A673 (cell line): ENCODE measurements at places on chromosomes 2 and 18. TPM values are rescaled to one million over a fixed set of nuclear protein-coding genes. Genes with fewer than 3 reads are reported as not detected.

DNA sequence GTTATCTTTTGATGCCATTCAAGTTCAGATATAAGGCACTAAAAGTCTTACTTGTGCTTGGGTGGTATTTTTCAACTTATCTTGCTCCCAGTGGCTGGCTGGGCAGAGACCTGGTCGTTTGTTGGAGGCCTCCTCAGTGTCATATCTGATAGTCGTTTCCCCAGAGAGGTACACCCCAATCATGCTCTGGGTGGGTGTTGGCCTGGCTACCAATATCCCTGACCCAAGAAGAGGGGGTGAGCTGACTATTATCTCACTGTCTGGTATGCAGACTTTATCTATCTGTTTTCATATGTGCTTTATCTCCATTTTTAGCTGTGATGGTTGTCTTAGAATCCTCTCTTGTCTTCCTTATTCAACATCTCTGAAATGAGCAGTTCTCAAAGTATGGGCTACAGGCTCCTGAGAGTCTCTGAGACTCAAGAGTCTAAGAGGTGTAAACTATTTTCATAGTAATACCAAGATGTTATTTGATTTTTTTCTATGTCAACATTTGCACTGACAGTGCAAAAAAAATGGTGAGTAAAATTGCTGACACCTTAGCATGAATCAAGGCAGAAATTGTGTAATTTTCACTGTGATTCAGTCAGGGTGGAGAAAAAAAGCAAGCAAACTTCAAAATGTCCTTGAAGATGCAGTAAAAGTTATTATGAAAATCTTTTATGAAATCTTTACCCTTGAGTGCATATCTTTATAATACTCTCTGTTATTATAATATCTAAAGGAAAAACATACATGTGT is 12.3 kb upstream of the PLEK start:
- DNase-seq, result no peak
- H3K27me3 ChIP-seq, result no peaks in the 10 kb centered on the region
- H3K27ac ChIP-seq, result no peak overlapping the region
- no peaks in the 10 kb centered on the region for H3K36me3 ChIP-seq

- no peak overlapping the region for H3K27ac ChIP-seq
- DNase-seq, result peak; percentile 76
- H3K4me1 ChIP-seq, result no peaks in the 10 kb centered on the region
Observed at GRCh38 chr18:66495844-66496243, 108.0 kb downstream of the CDH19 start.

- no peak overlapping the region for H3K4me3 ChIP-seq
- H3K4me1 ChIP-seq, result peaks cover 38% of the 10 kb centered on the region
- H3K27me3 ChIP-seq, result no peaks in the 10 kb centered on the region
- no peaks in the 10 kb centered on the region for H3K36me3 ChIP-seq
Observed at GRCh38 chr2:222100704-222101699, 197.8 kb downstream of the PAX3 start.

DNA sequence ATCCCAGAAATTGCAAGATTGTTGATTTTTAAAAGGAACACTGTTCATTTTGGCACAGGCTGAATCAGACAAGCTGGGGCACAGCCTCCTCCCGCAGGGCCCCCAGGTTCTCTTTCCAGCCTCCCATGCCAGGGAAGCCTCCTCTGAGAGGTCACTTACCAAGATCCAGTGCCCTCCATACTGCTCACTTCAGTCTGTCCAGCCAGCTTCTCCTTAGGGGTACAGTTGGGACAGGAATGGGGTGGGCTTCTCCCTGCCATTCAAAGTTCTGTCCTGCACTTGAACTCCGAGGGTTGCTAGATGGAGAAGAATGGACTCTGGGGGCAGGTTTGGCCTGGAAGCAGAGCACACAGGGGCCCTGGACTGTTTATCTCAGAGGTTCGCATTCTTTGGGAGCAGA is 7.5 kb upstream of the CYP26B1 start:
- H3K27me3 ChIP-seq, result no peaks in the 10 kb centered on the region
- H3K36me3 ChIP-seq, result no peaks in the 10 kb centered on the region
- no peak overlapping the region for H3K4me3 ChIP-seq
- DNase-seq, result no peak
- no peaks in the 10 kb centered on the region for H3K4me1 ChIP-seq

GRCh38 chr2:69465513-69466456 is 28.6 kb upstream of the NFU1 start:
- no peaks in the 10 kb centered on the region for H3K27me3 ChIP-seq
- no peak overlapping the region for H3K4me3 ChIP-seq
- no peak for DNase-seq
- no peaks in the 10 kb centered on the region for H3K4me1 ChIP-seq
- H3K27ac ChIP-seq, result no peak overlapping the region
- no peaks in the 10 kb centered on the region for H3K36me3 ChIP-seq

DNA sequence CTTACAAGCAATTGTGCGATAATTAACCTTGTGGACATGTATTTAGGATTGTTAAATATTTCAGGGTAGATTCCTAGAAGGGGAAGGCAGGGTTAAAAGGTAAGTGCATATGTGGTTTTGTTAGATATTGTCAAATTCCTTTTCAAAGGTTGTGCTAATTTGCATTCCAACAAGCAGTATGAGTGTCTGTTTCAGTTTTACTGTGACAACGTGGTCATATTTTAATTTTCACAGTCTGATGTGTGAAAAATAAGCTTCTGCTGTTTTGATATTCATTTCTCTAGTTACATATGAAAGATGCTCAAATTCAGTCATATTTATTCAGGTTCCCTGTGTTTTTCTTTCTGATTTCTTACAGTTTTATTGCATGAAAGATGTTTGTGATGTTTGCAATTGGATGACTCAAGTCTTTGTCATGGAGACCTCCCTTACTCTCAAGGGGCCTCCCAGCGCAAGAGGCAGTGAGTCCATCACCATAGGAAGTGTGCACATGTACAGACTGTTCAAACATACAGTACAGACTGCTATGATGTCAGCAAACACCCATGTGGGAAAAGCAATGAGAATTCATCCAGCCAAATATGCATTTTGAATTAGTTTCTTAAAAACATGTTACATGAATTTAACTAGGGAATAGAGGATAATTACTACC is 310.8 kb downstream of the GALR1 start:
- no peak overlapping the region for H3K4me3 ChIP-seq
- no peaks in the 10 kb centered on the region for H3K36me3 ChIP-seq
- H3K27ac ChIP-seq, result no peak overlapping the region
- no peaks in the 10 kb centered on the region for H3K4me1 ChIP-seq

- H3K27ac ChIP-seq, result no peak overlapping the region
- H3K4me1 ChIP-seq, result no peaks in the 10 kb centered on the region
- DNase-seq, result no peak
- no peaks in the 10 kb centered on the region for H3K36me3 ChIP-seq
- H3K27me3 ChIP-seq, result no peaks in the 10 kb centered on the region
Observed at GRCh38 chr2:226916669-226917068, 80.8 kb downstream of the RHBDD1 start.

GRCh38 chr2:17242813-17243485 is 275.3 kb downstream of the RAD51AP2 start:
- DNase-seq, result peak; percentile 61
- H3K27me3 ChIP-seq, result no peaks in the 10 kb centered on the region
- H3K27ac ChIP-seq, result no peak overlapping the region
- no peak overlapping the region for H3K4me3 ChIP-seq
- H3K4me1 ChIP-seq, result peaks cover 6% of the 10 kb centered on the region
- H3K36me3 ChIP-seq, result no peaks in the 10 kb centered on the region

DNA sequence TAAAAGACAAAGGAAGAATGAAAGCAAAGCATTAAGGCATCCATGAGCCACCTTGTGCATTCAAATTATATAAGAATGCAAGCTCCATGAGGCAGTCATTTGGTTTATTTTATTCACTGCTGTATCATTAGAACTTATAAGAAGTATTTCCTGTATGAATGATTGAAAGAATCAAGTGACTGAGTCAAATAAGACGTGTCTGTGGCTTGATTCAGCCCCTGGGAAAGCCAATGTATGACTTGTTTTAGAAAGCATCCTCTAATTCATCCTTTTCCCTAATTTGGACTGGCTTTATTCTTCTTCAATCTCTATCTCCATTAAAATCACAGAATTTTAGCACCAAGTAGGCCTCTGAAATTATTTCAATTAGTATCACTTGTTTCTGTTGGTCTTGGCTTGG is 461.1 kb downstream of the LPIN1 start:
- no peak overlapping the region for H3K27ac ChIP-seq
- no peak for DNase-seq
- H3K4me3 ChIP-seq, result no peak overlapping the region
- peaks cover 1% of the 10 kb centered on the region for H3K4me1 ChIP-seq
- no peaks in the 10 kb centered on the region for H3K27me3 ChIP-seq
- H3K36me3 ChIP-seq, result no peaks in the 10 kb centered on the region

DNA sequence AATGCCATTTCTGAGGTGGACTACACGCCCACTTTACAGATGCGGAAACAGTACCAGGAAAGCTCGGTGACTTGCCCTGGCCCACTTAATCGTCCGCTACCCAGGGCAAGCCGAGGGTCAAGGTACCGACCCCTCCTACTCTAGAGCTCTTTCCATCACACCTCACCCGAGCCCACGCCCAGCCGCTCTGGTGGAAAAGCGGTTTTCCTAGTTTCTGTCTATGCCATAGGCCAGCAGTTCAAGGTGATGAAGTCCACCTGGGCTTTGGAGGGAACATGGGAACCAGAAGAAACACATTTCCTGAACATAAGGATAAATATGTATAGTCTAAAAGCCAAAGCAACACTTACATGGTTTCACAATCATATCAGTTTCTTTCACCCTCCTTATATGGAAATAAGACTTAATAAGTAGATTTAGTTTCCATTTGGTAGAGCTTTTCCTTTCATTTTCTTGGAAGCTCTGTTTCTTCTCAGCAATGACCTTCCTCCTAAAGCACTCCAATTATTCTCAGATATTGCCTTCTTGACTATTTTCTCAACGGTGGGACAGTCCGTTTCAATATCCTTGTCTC is 567 bp downstream of the VWA3B start:
- no peak for DNase-seq
- no peaks in the 10 kb centered on the region for H3K36me3 ChIP-seq
- H3K4me3 ChIP-seq, result peak overlapping the region; percentile 34
- peaks cover 50% of the 10 kb centered on the region for H3K27me3 ChIP-seq

DNA sequence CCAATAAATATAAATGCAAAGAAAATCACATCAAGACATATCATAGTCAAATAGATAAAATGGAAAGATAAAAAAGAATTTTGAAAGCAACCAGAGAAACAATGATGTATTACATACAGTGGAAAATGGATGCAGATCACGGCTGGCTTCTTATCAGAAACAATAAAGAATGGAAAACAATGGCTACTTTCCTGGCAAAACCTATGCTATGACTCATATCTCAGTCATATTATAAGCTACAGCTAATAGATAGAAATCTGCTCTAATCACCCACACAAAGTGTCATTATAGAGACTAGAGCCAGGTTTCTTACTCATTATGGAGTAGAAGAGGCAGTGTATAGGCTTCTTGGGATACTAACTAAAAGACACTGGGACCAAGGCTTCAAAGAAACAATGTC is 93.5 kb upstream of the TACR1 start:
- no peaks in the 10 kb centered on the region for H3K36me3 ChIP-seq
- DNase-seq, result no peak
- H3K27me3 ChIP-seq, result no peaks in the 10 kb centered on the region
- no peak overlapping the region for H3K27ac ChIP-seq
- peaks cover 10% of the 10 kb centered on the region for H3K4me1 ChIP-seq

DNA sequence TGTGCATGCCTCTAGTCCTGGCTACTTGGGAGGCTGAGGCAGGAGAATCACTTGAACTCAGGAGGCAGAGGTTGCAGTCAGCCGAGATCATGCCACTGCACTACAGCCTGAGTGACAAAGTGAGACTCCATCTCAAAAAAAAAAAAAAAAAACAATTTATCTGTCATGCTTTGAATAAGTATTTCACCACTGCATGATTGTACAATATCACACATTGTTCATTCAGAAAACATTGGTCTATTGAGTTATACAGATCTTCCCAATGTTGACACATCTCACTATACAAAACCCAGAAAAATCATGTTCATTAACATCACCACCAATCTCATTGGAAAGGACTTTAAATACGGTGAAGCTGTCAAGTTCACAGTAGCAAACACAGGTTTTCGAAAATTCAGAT is 46.8 kb upstream of the PPM1B start:
- H3K27me3 ChIP-seq, result no peaks in the 10 kb centered on the region
- DNase-seq, result no peak
- H3K4me1 ChIP-seq, result no peaks in the 10 kb centered on the region

- peaks cover 7% of the 10 kb centered on the region for H3K4me1 ChIP-seq
- no peak for DNase-seq
- H3K36me3 ChIP-seq, result no peaks in the 10 kb centered on the region
- H3K4me3 ChIP-seq, result no peak overlapping the region
- H3K27ac ChIP-seq, result no peak overlapping the region
Observed at GRCh38 chr18:58209326-58209725, 165.3 kb downstream of the NEDD4L start.

DNA sequence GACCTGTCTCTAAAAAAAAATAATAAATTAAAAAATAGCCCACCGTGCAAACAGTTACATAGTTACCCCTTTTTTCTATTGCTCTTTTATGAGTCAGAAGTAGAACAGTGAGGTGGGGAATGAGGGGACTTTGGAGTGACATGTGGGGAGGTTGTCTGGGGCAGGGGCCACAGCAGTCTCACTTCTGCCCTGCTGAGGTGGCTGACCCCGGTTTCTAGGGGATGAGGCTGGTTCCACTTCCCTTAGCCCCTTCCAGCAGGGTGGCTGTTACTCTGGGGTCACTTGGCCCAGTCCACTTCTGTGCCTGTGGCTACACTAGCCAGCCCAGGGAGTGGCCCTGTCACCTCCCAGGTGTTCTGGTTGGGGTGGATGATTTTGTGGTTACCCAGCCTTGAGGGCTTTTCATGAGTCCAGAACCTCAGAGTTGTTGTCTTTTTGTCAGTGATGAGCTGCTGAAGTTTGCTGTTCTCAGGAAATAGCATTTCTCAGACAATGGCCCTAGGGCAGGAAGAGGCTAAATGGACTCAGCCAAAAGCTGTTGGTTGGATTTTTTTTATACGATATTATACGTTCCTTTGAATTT is 28.0 kb upstream of the SCLY start:
- no peaks in the 10 kb centered on the region for H3K4me1 ChIP-seq
- H3K27ac ChIP-seq, result no peak overlapping the region
- no peaks in the 10 kb centered on the region for H3K27me3 ChIP-seq
- no peak overlapping the region for H3K4me3 ChIP-seq
- no peak for DNase-seq

DNA sequence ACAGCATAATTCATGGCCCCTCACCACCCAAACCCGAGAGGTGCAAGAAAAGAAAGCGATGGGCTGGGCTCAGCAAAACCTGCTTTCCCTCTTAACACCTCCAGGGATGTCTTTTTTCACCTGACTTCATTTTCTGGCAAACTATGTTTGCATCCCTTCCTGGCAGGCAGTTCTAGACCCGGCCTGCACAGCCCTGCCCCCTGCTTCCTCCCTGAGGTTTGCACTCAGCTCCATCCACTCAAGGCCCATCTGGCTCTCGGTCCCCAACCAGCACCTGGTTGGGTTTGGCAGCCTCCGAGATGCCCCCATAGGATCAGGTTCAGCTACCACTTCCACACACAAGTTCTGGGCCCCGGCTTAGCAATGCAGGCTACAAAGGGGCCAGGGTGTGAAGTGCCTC is 185.7 kb downstream of the SMAD7 start:
- H3K27me3 ChIP-seq, result no peaks in the 10 kb centered on the region
- H3K27ac ChIP-seq, result no peak overlapping the region
- no peak for DNase-seq
- no peaks in the 10 kb centered on the region for H3K36me3 ChIP-seq
- no peak overlapping the region for H3K4me3 ChIP-seq
- no peaks in the 10 kb centered on the region for H3K4me1 ChIP-seq

The CMPK2 gene
- 3.3 and 4.6 TPM in 2 replicates for total RNA-seq

The ANKRD44 gene
- total RNA-seq, result 17.0 and 22.2 TPM in 2 replicates

The COL4A3 gene
- not detected in 2 replicates for total RNA-seq

The CTAGE1 gene
- not detected in 2 replicates for total RNA-seq

The PAIP2B gene
- 1.1 and 2.3 TPM in 2 replicates for total RNA-seq

The RUFY4 gene
- total RNA-seq, result 0.26 and 1.3 TPM in 2 replicates

The FAM228A gene
- 0.17 TPM in 1 of 2 replicates, not detected in the other for total RNA-seq
